Liver (tissue), 10 donors: ENCODE measurements at places on chromosomes 7 and 10.

DNA sequence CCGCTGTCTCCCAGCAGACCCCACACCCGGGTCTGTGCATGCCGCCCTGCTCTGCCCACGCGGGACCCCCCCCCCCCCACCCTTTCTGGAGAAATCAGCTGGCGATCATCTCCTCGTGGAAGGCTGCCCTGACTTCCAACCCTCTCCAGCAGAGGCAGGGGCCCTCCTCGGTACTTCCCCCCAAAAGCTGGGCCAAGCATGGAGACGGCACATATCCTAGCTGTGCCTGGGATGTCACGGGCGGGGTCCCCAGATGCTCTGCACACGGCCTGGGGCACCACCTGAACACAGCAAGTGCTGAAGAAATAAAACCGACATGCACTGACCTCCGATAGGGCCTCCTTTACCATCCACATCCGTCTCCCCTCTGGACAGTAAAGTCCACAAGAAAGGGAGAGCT is 96.0 kb downstream of the DIP2C start:
- no peaks in the 10 kb centered on the region for H3K27me3 ChIP-seq
- no peak overlapping the region for H3K4me3 ChIP-seq
- H3K36me3 ChIP-seq: no peaks in the 10 kb centered on the region
- H3K4me1 ChIP-seq: no peaks in the 10 kb centered on the region
- DNase-seq: no peak
- no peak overlapping the region for H3K27ac ChIP-seq

GRCh38 chr7:94409200-94409948 is 14.7 kb downstream of the COL1A2 start:
- no peak overlapping the region for H3K4me3 ChIP-seq
- H3K36me3 ChIP-seq: no peaks in the 10 kb centered on the region
- H3K27me3 ChIP-seq: peaks cover 2% of the 10 kb centered on the region

DNA sequence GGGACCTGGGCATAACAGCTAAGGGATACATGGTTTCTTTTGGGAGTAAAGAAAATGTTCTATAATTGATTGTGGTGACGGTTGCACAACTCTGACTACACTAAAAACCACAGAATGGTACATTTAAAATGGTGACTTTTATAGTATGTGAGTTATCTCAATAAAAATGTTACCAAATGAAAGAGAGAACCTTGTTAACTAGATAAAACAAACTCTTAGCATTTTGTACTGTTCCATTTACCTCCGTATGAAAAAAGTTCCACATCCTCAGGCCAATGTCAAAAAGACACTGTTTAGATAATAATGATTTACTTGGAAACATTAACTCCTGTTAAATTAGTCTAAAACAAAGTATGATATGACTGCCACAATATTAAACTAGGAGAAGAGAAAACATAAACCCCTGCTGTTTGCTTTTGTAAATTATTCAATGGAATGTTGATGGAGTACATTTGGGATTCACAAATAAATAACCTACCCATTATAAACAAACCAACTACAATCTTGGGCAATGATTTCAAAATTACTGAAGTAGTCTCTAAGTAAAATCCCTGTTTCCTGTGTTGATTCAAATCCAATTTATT is 60.7 kb downstream of the SMURF1 start:
- H3K4me3 ChIP-seq: no peak overlapping the region
- no peaks in the 10 kb centered on the region for H3K36me3 ChIP-seq
- no peak for DNase-seq
- no peak overlapping the region for H3K27ac ChIP-seq
- H3K4me1 ChIP-seq: peaks cover 6% of the 10 kb centered on the region

DNA sequence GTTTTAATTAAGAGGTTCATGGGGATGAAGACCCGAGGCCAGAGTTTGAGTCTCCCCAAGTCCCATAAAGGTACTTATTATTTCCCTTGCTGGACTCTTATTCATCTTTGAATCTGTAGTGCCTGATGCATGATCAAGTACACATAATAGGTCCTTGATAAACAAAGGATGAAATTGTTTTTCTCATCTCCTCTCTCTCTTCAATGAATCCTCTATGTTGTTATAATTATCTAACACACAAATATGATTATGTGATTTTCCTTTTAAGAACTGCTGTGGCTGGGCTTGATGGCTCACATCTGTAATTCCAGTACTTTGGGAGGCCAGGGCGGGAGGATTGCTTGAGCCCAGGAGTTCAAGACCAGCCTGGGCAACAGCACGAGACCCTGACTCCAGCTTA is 117.7 kb downstream of the BAMBI start:
- H3K4me3 ChIP-seq: no peak overlapping the region

- no peak overlapping the region for H3K27ac ChIP-seq
- no peaks in the 10 kb centered on the region for H3K27me3 ChIP-seq
These were observed 230.9 kb downstream of the KLF6 start for GRCh38 chr10:3554121-3554522.

GRCh38 chr10:133052076-133052475 is 35.6 kb upstream of the ADGRA1 start:
- no peaks in the 10 kb centered on the region for H3K27me3 ChIP-seq
- no peak overlapping the region for H3K27ac ChIP-seq
- no peaks in the 10 kb centered on the region for H3K36me3 ChIP-seq
- no peak for DNase-seq

- H3K4me3 ChIP-seq: no peak overlapping the region
- H3K27me3 ChIP-seq: no peaks in the 10 kb centered on the region
- H3K4me1 ChIP-seq: no peaks in the 10 kb centered on the region
- no peak overlapping the region for H3K27ac ChIP-seq
- DNase-seq: no peak
These were observed 143.0 kb downstream of the RAPGEF5 start for GRCh38 chr7:22214000-22214399.

GRCh38 chr7:43791-44540 is 148.4 kb upstream of the FAM20C start:
- H3K4me1 ChIP-seq: no peaks in the 10 kb centered on the region
- H3K27ac ChIP-seq: no peak overlapping the region
- H3K27me3 ChIP-seq: no peaks in the 10 kb centered on the region
- H3K4me3 ChIP-seq: no peak overlapping the region

DNA sequence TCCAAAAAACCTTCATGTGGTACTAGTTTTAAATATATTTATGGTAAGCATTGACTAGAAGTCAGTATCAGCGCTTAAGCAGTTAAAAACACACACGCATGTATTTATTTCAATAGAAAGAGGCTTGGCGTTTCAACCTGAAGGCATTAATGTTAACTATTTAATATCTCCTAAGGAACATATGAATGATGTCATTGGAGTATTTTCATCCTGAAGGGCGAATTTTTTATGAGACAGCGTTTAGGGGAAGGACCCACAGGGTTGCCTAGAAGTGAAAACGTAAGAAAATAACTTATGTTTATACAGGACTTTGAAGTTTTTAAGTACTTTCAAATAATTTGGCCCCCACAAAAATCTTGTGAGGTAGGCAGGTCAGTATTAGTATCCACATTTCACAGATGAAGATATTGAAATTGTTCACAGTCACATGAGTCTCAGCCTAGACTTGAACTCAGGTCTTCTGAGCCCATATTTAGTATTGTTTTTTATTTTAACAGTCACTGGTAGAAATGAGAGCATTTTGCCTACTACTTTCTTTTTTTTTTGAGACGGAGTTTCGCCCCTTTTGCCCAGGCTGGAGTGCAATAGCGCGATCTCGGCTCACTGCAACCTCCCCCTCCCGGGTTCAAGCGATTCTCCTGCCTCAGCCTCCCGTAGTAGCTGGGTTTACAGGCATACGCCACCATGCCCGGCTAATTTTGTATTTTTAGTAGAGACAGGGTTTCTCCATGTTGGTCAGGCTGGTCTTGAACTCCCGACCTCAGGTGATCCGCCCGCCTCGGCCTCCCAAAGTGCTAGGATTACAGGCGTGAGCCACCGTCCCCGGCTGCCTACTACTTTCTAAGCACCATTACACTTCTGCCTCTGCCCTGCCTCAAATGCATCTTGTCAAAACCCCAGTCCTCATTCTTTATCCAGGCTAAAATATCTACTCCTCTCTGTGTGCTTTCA is 1.8 kb downstream of the SLK start:
- H3K36me3 ChIP-seq: no peaks in the 10 kb centered on the region
- H3K27ac ChIP-seq: no peak overlapping the region
- no peaks in the 10 kb centered on the region for H3K27me3 ChIP-seq
- H3K4me3 ChIP-seq: peak overlapping the region; percentile 86
- H3K4me1 ChIP-seq: peaks cover 9% of the 10 kb centered on the region
